Fibroblast of villous mesenchyme (primary cell): ENCODE measurements at places on chromosomes 12 and 14. TPM values are rescaled to one million over a fixed set of nuclear protein-coding genes. Genes with fewer than 3 reads are reported as not detected.

DNA sequence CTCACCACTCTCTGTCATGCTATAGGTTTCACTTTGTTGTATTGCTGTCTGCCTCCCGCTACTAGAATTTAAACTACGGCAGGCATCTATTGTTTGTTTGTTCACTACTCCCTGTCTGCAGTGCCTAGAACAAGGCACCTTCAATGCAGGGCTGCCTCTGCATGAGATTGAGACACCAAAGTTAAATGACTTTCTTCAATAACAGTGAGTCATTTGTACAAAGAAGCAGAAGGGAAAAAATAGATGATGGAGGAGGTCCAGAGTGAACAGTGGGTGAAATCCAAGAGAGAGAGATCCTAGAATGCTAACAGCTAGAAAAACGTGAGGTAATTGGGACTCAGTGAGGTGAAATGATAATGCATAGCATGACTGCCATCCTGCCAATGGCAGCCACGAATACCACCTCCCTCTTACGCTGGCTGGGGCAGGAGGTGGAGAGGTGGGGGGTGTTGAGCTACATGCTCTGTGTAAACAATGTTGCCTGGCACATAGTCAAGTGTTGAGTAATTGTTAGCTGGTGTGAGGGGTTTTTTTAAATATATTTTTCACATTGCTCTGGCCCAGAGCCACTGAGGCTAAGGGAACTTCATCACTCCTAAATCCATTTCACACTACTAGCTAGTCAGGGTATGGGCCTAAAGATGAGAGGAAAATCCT lies 367.6 kb downstream of the RPS29 start:
- DNase-seq: no peak

DNA sequence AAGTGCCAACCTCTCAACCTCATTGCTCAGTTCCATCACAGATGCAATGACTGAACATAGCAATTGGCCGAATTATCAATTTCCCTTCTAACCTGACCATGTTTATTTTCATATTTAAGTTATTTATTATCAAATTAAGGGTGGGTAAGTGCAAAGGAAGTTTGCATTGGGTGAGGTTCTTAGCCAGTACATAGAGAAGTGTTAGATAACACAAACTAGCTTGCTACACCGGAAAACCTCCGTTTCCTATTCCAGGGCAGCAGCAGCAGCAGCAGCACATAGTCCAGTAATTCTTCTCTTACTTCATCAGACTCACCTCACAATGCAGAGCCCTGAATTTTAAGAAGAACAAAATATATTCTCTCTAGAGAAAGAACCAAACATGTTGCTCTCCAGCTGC lies 200.5 kb upstream of the OR4E1 start:
- DNase-seq: no peak

GRCh38 chr12:13004361-13004760 lies 4.3 kb upstream of the HEBP1 start:
- DNase-seq: peak; percentile 37

- DNase-seq: no peak
Measured at GRCh38 chr12:95887311-95887710, 28.6 kb downstream of the SNRPF start.

GRCh38 chr12:62799126-62799736 lies 135.7 kb downstream of the PPM1H start:
- DNase-seq: peak; percentile 64

DNA sequence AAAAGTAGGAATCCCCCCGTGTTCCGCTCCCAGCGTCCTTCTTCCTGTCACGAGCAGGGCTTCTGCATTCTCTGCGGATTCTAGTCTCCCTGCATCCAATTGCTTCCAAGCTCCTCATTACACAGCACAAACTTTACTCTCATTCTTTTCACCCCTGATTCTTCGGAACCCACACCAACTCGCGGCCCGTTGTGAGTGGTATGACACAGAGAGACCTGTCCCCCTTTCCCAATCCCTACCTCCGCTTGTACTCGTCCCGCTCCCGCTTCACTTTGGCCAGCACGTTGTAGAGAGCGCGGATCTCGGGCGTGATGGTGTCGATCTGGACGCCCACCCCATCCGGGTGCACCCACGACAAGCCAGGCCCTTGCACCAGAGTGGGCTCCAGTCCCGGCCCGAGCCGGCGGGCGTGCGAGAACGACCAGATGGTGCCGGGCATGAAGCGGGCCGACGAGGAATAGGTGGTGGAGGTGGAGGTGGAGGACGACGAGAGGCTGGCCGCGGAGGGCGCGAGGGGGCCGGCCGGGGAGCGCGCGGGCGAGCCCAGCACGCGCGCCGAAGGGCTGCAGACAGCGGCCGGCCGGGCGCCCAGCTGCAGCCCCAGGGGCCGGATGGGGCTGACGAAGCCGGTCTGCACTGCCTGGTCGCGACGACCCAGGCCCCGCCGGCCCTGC lies 687 bp downstream of the IFFO1 start:
- no peak for DNase-seq

RBP5 gene
- not detected in 2 replicates for total RNA-seq

- DNase-seq: peak; percentile 2
Measured at GRCh38 chr14:85187521-85187920, 342.4 kb upstream of the FLRT2 start.

SLC25A47 gene
- total RNA-seq: not detected in 2 replicates

- no peak for DNase-seq
Measured at GRCh38 chr12:48728807-48729206, 12.3 kb upstream of the CCNT1 start.

LYSET gene
- 6.0 and 6.1 TPM in 2 replicates for total RNA-seq

DNA sequence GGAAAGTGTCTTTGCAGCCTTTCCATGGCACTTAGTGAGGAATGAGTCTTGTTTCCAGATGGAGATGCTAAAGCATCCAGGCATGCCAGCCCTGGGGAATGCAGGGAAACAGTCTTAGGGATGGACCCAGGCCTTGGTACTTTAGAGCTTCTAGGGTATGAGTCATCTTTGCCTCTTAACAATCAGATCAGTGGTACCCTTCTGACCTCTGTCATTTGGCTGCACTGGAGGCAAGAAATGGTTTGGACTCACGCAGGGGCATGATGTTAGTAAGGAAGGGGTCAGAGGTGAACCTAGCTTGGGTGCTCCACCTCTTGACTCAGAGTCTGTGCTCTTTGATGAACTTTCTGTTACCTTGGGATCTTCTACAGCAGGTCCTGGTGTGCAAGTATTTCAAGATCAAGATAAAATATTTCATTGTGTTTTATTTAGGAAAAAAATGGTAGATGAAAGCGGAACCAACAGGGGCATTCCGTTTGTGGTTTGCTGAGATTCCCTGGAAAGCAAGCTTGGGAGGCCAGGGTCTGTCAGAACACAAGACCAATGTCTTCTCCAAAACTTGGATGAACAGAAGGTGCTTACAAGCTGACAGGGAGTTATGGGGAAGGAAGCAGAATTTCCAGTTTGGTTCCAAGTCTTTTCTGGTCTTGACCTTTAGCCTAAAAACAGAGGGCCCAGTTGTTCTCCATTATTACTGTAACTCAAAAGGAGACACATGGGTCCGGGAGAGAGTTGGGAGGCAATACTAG lies 216.2 kb downstream of the ZFP36L1 start:
- peak; percentile 51 for DNase-seq

- peak; percentile 27 for DNase-seq
Measured at GRCh38 chr12:94952325-94952724, 51.2 kb downstream of the NDUFA12 start.

DNA sequence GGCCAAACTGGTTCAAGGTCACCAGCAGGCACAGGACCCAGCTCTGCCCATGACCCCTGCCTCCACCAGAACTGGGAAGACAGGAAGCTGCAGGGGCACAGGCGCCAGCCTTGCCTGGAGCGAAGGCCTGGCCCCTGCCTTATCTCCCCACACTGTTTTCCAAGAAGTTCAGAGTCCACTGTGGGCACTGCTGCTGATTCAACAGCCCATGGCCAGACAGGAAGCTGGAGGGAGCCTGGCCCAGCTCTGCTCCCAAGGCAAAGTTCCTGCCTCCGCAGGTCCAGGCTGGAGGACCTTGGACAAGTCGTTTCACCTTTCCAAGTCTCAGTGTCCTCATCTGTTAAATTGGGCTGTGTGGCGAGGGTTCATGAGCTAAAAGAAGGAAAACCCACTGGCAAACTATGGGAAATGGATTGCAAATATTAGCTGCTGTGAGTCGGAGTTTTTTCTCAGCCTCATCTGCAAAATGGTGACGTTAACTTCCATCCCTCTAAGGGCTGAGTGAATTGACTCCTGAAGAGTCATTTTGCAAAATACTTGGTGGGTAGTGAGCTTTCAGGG lies 1.2 kb downstream of the PHETA1 start:
- DNase-seq: peak; percentile 11
